Globus pallidus (tissue), 1 donor: ENCODE measurements at places on chromosomes 6 and 20.

GRCh38 chr6:149890629-149891045 lies 7.3 kb downstream of the RAET1E start:
- DNase-seq: no peak

GRCh38 chr20:7113577-7114466 lies 346.3 kb downstream of the BMP2 start:
- peak; percentile 52 for DNase-seq

GRCh38 chr6:153044295-153044694 lies 41.8 kb upstream of the MTRF1L start:
- no peak for DNase-seq

DNA sequence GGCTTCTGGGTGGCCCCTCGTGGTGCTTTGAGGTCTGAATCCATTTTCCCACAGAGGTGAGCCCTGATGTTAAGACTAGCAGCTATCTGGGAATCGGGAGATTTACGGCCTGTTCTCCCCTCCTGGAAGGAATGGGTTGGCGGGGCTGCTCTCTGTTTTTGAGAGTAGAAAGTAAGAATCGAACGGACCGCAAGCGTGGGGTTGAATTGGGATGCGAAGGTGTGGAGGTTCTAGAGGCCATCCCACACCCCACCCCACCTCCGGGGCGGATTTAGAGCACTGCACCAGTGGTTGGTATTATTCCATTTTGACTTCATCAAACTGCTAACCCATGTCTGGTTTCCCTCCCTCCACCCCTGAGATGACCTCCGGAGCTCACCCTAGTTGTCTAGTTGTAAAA lies 11.5 kb downstream of the PYGB start:
- no peak for DNase-seq

DNA sequence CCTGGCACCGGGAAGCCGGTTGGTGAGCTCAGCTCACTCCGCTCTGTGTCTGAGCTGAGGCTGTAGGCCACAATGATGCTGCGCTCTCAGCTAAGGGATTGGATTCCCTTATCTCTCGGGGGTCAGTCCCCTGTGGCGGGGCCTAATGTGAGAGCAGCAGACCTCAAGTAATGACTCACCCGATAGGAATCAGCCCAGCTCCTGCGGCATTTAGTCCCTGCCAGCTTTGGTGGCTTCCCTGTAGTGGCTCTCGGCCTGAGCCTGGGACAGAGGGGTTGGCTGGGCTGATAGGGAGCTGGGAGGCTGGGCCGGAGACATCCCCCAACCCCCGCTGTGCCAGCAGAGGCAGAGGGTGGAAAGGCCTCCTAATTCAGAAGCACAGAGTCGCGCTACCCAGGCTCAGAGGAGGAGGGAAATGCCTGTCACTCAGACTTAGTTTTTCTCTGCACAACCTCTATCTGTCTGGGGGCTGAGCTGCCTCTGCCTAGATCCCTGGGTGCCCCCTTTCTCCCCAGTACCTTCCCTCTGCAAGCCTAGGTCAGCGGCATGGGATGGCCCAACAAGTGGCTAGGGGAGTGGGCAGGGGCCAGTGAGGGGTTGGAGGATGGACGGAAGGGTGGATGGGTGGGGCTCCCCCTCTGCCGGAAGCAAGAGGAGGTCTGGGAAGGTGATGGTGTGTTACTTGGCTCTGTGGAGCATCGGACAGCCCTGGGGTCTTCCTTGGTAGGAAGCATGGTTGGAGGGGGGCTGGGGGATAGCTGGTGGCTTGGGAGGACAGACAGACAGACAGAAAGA lies 92.2 kb downstream of the CDH22 start:
- no peak for DNase-seq
